G401 (cell line): ENCODE measurements at places on chromosomes 6 and 20.

DNA sequence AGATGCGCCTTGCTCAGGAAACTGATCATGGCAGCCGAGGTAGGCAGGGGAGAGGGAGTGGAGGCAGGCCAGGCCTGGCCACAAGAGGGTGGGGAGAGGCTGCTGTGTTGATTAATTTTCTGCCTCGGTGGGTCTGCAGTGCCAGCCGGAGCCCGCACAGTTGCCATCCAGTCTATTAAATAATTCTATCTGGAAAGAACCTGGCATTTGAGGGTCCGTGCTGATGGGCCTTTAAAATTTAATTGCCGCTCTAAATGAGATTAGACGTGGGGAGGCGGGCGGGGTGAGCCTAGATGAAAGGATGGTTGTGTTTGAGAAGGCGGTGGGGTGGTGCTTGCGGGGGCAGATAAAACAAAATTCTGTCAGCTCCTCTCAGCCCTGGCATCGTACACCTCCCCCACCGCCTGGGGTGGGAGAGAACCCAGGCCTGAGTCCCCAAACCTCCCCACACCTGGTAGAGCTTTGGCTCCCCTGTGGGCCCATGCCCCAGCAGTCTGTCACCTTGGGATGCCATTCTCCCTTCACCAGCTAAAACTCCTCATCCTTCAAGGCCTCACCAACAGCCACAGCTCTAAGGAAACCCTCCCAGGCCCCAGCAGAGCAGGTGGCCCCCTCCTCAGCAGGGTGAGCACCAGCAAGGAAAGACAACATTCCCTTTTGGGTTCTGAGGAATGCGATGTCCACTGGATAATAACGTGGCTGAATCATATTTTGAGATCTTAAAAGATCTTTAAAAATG is 167.3 kb downstream of the GRM4 start:
- no peak for DNase-seq

DNA sequence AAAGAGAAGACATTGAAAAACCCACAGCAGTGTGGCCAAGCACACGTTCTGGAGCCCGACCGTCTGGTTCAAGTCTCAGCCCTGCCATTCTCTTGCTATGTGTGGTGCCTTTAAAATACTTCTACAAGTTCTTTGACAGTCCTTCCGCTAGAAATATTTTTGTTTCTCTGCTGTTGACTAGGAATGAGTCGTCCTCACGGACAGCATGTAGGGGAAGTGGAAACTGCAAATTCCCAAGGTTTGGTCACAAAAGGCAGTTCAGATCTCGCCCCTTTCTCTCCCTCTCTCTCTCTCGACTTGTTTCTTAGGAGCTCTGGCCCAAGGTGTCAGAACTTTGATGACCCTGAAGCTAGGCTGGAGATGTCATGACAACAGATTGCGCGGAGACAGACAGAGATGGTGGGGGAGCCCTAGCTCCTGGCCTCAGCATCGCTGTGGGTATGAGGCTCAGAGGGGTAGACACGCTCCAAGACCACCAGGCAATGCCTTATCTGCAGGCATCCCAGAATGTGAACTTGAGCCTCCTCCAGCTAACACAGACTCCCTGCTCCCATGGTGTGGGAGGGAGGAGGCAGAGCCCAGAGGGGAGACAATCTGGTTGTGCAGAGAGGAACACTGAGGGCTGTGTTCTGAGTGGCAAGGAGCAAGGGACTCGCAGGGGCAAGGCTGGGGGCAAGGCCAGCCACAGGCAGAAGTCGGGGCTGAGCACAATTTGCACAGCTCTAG is 368.9 kb upstream of the SULF2 start:
- DNase-seq, result no peak

GRCh38 chr20:21126581-21126870 is 644 bp downstream of the KIZ start:
- peak; percentile 59 for DNase-seq

DNA sequence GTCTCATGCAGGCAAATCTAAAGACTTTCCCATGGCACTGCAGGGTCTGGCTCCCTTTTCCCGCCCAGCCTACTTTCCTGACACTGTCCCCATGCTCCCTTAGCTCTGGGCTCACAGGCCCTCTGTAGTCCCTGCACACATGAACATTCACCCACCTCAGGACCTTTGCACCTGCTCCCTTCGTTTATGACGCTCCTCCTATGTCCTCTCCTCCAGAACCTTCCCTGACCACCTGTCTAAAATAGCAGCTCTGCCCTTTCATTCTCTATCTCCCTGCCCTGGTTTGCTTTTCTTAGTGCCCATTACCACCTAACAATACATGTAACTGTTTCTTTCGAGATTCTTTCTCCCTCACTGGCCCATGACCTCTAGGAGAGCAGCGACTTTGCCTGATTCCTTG is 22.3 kb downstream of the HM13 start:
- DNase-seq, result no peak

- no peak for DNase-seq
Measured at GRCh38 chr6:25872814-25873213, 1.2 kb downstream of the SLC17A3 start.

DNA sequence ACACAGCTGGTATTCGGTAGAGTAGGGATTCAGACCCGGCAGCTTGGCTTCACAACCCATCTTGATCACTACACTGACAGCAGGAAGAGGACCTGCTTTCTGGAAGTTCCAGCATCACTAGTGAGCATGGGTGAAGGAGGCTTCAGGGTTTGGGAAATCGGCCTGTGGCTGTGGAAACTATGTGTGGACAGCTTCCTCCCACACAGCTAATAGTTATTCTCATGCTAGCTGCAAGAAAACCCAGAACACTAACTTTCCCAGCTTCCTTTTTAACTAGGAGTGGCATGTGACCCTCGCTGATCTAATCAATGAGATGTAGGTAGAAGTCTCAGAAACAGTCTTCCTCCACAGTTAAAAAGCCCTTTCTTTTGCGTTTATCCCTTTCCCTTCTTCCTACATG is 36.3 kb upstream of the SIRPA start:
- no peak for DNase-seq

DNA sequence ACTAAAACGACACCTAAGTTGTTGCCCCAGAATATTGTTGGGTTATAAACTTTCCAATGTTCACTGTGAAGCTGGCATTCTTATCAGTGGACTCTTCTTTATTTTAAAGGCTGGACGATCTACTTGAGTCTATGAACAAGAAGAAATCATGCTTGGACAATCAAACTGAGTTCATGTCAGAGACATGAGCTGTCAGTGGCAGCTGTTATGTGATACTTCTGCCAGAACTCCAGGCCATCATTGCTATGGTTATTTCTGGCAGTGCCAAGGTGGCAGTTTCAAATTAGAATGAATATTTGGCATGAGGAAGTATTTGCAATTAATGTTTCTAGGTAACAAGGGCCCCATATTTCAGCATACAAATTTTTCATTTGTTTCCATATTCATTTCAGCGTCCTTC is 417.3 kb downstream of the LMBRD1 start:
- peak; percentile 85 for DNase-seq

- DNase-seq, result no peak
Measured at GRCh38 chr6:121437851-121438651, 2.6 kb downstream of the GJA1 start.

DNA sequence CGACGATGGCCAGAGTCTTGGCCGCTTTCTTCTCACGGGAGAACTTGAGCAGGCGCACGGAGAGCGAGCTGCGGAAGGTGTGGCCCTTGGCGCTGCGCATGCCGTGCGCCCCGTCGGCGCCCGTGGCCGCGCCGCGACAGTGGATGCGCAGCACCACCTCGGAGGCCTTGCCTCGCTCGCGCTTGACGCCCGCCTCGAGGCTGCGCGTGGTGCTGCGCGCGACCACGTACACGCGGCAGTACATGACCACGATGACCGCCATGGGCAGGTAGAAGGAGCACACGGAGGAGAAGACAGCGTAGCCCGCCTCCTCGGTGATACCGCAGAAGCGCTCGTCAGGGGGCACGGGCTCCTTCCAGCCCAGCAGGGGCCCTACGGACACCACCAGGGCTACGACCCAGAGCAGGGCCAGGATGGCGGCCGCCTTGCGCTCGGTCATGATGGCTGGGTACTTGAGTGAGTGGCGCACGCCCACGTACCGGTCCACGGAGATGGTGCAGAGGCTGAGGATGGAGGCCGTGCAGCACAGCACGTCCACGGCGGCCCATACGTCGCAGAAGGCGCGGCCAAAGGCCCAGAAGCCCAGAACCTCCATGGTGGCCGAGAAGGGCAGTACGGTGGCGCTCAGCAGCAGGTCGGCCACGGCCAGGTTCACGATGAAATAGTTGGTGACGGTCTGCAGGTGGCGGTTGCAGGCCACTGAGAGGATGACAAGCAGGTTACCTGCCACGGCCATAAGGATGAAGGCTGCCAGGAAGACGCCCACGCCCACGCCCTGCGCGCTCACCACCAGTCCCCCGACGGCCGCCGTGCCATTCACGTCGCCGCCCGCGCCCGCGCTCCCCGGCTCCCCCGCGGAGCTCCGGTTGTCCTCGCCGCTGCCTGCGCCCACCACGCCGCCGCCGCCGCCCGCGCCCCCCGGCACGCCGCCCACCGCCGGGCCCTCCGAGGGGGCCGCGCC is 232.8 kb upstream of the RNF24 start:
- no peak for DNase-seq

DNA sequence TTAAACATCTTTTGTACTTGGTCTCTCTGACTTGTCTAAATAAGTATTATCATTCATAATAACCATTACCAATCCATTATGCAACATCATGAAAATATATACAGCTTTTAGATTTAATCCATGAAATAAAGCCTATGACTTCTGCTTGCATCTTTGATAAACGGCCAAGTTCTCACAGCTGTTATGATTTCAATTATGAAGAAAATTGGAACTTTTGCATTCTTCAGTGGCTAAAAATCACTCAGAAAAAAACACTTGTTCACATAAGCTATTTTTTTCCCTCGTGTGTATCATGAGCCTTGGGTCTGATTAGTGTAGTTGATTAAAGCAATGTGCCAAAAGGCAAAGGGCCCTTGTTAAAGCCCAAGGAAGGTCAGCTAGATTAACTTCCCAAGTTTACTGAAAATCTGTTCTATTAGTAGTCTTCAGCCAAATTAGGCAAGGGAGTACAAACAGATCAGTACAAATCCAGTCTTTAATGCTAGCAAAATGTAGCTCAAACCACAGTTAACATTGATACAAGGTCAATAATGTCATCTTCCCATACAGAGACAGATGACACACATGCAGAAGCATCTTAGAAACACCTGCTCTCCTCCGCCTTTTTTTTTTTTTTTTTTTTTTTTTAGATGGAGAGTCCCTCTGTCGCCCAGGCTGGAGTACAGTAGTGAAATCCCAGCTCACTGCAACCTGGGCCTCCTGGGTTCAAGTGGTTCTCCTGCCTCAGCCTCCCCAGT is 69.9 kb downstream of the SGK1 start:
- DNase-seq, result peak; percentile 30

DNA sequence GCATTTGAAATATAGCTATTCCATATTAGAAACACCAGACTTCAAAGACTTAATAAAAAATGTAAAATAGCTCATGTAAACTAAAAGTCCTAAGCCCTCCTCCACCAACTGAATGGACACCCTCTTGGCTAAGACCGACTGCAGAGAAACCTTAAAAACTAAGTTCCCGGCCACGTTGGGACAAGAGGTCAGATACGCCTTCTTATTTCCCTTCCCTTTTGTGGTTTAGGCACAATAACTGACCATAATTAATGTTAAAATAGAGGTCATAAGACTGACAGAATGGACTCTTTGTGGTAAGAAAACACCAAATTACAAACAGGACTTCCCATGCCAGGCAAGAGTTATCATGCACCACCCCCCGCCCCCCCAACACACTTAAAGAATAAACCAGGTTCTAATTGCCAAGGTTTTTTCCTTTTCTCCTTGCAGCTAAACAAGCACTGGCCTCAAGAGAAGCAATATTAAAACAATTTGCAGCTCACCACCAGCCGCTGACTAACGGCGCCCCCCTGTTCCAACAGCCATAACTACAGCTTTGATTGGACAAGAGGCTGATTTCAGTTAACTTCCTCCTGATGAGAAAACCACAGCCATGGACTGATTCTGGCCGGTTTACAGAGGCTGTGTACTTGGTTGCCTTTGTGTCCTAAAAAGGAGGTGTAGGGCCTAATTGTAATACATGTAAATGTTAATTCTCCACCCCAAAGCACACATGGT is 10.7 kb upstream of the LAMP5 start:
- DNase-seq, result no peak

- no peak for DNase-seq
Measured at GRCh38 chr6:144630857-144631256, 345.7 kb downstream of the UTRN start.

- no peak for DNase-seq
Measured at GRCh38 chr6:76004202-76004601, 68.3 kb downstream of the IMPG1 start.

DNA sequence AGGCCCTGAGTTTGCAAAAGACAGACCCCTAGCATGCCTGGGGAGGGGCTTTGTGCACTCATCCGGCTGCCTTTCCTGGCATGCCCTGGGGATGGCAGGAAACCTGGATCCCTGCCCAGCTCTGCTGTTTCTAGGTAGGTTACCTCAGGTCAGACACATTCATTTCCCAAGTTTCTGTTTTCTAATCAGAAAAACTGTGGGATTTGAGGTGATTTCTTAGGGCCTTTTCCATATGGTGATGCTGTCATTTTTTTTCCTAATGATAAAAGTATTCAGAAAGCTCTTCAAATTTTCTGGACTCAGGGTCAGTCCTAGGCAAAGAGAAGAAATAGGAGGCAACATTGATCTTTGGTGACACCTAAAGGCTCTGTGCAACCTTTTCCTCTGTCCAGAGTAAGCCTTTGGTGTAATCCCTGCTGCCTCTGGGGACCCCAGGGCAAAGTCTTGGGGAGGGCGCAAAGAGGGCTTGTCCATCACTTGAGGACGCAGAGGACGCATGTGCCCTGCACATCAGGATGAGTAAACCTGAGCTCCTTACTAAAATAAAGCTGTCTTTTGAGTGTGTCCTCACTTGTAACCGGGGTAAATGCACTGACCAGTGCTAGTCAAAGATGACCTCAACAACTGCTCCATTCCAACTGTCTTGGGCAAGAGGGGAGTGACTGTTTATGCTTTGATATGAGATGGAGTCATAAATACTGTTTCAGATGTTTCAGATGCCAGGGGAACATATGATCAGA is 13.5 kb upstream of the TRAM2 start:
- DNase-seq, result no peak

DNA sequence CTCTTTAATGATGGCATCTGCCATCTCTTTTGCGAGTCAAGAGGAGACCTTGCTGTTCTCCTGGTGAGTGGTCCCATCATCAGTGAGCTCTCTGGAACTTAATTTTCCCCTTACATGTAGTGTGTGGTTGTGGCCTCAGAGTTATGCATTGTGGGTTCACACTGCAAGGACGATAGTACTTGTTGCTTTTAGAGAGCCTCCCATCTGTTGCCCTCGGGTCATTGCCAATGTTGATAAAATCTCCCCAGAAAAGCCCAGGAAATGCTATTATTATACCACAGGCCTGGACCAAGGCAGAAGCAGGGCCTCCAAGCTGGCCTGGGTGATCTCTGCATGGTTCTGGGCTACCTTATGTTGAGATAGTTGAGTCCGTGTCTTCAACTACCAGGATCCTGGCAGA is 241.6 kb downstream of the BMP7 start:
- peak; percentile 57 for DNase-seq

DNA sequence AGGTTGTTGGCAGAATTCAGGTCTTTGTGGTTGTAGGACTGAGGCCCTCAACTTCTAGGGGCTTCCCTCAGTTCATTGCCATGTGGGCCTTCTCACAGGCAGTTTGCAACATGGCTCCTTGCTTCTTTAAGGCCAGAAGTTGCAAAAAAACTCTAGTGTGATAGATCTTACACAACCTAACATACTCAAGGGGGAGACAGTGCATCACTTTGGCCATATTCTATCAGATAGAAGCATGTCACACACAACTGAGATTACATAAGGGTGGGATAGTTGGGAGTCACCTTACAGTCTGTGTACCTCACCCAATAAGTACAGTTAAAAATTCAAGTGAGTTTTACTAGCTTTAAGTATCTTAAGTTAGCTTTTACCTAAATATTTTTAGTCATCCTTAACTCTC is 1.6 kb downstream of the SIRPD start:
- DNase-seq, result no peak
